ENCODE measurements at places on chromosomes 4 and X. TPM values are rescaled to one million over a fixed set of nuclear protein-coding genes. Genes with fewer than 3 reads are reported as not detected.

DNA sequence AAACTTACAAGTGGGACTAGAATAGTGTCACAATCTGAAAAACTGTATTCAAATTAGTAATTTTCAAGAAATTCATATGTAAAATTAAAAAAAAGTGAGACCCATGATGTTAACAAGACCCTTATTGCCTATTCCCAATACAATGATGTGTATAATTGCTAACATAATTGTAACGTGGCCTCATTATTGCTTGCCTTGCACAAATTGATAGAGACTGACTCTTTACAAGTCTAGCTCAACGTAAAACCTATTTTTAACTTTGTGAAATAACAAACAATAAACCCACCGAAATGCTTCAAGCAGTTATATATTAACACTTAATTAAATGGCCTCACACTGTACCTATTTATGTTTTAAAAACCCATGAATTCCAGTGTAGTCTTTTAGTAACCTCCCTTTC lies 312.5 kb downstream of the DACH2 start:
- DNase-seq, result no peak

GRCh38 chr4:83546786-83547185 lies 10.9 kb downstream of the GPAT3 start:
- no peak for DNase-seq

XG gene
- polyA plus RNA-seq, result 0.43 TPM

DNA sequence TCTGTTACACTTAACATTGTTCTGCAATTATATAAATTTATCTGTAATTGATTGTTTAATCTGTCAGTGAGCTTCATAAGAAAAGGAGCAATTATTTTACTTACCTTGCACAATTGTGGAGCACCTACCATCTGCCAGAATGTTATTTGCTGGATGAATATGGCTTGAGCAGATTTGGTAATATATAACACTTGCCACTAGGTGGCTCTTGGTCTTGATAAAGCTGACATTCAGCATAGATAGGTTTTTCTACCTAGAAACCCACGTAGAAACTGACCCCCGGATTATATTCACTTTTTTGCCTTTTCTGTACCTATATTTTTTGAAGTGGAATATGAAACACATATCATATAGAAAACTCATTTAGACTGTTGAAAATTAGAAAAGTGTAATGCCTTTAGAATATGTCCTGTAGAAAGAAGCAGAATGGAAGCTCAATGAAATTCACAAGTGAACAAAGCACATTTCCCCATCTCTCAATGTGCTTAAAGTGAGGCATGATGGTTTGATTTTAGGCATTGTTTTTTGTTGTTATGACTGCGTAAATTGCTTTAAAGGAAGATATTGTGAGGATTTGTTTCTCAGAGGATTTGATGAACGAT lies 9.5 kb downstream of the RBPJ start:
- peak; percentile 69 for DNase-seq

GRCh38 chr4:112379306-112379705 lies 82.1 kb downstream of the ALPK1 start:
- no peak for DNase-seq

Measured in kidney (tissue), 22 donors.